ENCODE measurements at places on chromosomes 5 and 9.

GRCh38 chr5:59133764-59134261 is 550.9 kb downstream of the RAB3C start:
- no peak for DNase-seq

DNA sequence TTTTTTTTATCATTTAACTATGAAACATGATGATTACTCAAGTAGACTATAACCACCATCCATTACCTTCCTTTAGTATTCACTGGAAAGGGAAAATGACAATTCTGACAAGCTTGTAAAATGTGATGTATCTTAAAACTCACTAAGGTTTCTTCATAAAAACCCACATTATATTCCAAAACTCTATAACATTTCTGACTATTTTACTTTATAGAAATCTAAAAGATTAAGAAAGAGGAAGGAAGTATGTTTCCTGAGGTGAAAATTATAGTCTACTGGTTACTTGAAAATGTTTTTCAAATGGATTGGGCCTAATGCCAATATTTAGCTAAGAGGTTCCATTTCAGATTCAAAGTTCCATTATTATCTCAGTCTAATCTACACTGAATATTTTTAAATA is 1982.2 kb upstream of the C9orf72 start:
- DNase-seq: no peak

DNA sequence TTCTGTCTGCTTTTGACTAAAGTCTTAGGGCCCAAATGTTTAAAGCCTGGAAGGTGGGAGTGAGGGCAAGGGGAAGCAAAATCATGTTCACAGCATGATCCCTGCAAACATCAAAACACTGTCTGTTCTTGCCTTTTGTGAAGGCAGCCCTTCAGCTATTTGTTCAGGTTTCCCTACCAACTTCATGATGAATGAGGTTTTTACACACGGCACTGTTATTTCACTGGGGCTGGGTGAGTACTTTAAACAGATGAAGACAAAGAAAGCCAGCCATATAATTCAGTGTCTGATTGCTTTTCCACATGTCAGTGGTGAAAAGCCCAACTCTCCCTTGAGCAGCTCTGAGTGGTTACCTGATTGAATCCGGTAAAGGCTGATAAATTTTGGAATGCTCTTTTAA is 224.7 kb upstream of the GRAMD2B start:
- no peak for DNase-seq

DNA sequence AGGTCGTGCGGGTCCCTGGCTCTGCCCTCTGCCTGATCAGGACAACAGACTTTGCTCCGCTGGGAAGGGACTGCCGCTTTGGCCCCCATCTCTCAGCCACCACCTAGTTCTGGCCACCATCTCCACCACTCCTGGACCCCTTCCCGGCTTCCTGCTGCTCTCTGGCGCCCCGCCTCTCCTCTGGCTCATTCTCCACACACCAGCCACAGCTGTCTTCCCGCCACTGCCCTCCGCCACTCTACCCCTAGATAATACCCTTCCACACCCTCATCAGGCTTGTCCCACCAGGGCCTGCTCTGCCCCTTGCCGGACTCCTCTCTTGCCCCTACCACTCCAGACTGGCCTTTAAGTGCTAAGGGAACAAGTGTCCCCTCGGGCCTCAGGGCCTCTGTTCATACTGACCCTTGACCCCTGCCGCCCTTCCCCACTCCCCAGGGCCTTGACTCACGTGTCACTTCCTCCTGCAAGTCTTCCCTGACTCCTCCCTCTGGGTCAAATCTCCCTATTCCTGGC is 3.0 kb upstream of the CDX1 start:
- no peak for DNase-seq

GRCh38 chr5:37816883-37817282 is 23.0 kb downstream of the GDNF start:
- no peak for DNase-seq

DNA sequence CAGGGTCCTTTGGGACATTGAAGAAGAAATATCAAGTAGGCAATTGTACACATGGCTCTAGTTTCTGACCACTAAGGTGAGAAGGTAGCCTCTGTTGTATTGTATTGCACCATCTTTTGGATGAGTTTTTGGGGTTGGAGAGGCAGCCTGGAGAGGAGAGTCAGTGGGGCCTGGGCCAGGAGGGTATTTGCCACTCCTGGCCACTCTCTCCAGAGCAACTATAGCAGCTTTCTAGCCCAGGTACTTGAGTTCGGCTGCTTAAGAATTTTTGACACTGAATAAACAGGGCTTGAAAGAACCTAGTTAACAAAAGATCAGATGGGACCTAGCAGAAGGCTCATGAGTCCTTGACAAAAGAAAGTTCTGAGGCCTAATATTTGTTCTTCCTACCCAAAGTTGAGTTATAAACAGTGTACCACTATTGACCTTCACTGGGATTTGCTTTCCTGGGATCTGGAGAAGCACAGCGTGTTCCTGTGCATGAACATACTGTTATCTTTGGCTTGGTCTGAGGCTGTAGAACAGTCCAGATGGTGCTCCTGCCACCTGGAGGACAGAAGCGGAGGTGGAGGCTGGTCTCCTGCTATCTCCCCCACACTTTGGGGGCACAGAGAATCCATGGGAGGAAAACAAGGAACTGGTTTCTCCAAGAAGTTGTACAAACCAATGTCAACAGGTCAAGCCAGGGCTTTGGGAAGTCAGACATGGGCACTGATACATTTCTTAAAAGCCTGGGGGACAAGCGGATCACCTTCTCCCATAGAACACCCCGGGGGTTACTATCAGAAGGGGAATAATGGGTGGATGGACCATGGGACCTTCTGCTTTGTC is 110.4 kb upstream of the LIFR start:
- no peak for DNase-seq

- DNase-seq: no peak
Observed at GRCh38 chr9:92564504-92564903, 28.7 kb upstream of the ECM2 start.

DNA sequence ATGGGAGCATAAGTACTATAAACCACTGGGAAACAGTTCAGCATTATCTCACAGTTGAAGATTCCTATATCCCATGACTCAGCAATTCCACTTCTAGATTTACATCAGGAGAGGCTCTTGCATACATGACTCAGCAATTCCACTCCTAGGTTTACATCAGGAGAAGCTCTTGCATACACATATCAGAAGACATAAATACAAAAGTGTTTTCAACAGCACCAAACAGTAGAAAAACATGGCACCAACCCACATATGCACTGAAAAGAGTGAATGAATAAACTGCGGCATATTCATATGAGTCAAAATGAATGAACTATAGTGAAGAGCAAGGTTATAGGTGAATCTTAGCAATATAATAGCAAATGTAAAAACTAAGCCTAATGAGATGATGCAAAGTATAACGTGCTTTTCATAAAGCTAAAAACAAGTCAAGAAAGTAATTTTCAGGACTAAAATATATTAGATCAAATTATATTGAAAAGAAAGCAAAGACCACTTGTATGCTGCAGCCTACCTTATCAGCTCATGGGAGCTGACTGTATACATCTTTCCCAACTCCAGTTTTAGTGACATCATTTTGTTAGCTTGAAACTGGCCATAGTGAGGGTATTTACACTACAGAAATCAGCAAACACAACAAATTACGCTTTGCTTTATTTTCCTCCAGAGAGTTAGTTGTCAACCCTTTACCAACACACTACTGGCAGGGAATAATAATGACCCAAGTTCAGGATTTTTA is 95.8 kb downstream of the ANKRD18B start:
- DNase-seq: no peak

- no peak for DNase-seq
Observed at GRCh38 chr9:107922260-107922659, 432.7 kb upstream of the KLF4 start.

DNA sequence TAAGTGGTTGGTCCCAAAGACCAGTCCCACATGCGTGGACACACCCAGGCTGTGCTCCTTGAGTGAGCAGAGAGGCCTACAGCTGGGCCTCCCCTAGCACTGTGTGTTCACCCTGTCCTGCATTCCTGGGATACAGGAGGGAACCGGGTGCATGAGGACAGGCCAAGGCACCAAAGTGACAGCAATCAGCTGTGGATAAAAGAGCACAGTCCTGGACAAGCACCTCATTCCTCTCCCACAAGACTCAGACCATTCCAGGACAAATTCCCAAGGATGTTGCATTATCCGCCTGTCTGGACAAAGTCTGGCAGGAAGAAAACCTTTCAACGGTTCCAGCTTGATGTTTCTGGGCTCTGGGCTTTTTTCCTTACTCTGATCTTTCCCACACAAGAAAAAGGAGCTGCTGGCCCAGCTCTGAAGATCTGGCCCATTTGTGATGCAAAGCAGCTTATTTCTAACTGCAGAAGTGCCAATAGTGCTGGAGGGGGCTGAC is 273.2 kb downstream of the ENC1 start:
- DNase-seq: no peak

Measured in activated CD8-positive, alpha-beta memory T cell treated with anti-CD3 and anti-CD28 coated beads for 4 hours (primary cell).